ENCODE measurements at places on chromosomes 16 and 17. TPM values are rescaled to one million over a fixed set of nuclear protein-coding genes. Genes with fewer than 3 reads are reported as not detected.

- no peak for DNase-seq
Observed at GRCh38 chr16:17571499-17572093, 100.8 kb upstream of the XYLT1 start.

DNA sequence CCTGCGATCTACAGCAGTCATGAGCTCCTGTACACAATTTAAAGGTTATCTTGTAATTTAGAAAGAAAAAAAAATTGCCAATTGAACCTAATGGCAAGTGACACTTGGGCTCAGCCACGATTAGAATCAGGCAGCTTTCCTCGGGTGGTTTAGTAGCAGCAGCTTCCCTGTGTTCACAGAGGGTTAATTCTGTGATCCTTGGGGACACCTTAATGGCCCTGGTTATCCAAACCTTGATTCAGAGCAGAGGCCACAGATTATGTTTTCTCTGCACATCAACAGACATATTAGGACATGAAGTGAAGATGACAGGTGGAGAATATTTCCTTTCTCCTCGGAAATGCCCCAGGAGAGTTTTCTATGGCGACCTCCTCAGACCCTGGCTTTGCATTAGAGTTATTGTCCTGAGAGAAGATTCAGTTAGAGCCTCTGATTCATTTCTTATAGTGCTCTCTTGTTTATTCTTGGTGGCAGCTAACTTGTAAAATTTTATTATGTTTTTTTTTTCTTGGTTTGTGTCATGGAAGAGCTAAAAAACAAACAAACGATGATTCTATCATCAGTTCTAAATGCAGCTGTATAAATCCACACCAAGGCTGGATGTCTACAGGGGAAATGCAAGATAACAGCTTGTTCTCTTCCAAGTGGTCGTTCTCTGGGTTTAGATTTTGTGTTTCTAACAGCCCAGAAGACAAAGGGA, 351.2 kb upstream of the DYNLRB2 start:
- no peak for DNase-seq

DNA sequence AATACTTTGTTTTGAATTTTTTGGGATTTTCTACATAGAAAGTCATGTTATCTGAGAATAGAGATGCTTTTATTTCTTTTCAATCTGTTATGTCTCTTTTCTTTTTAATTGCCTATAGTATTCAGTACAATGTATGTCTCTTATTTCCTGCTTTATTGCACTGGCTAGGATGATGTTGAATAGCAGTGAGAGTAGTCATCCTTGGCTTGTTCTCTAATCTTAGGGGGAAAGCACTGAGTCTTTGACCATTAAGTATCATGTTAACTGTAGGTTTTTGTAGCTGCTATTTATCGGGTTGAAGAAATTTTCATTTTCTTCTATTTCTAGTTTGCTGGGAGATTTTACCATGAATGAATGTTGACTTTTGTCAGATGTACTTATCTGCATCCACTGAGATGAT, 10.0 kb upstream of the ABCA3 start:
- DNase-seq = no peak

DNA sequence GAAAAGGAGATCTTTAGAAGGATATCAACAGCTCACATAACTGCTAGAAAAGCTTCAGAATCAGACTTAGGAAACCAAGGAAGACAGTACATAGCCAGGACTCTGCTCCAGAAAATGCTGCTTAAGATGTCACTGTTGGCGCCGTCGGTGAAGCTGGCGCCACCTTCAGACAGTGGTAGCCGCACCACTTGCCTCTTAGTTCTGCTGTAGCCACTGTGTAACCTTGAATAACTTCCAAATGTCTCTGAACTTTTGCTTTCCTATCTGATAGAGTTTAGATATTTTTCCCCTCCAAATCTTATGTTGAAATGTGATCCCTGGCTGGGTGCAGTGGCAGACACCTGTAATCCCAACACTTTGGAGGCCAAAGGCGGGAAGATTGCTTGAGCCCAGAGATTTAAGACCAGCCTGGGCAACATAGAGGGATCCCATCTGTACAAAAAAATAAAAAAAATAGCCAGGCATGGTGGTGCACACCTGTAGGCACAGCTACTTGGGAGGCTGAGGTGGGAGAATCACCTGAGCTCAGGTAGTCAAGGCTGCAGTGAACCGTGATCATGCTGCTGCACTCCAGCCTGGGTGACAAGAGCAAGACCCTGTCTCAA, 6.3 kb upstream of the USP31 start:
- DNase-seq = peak; percentile 18

GRCh38 chr16:1773703-1774447, 941 bp upstream of the MRPS34 start:
- DNase-seq = no peak

DNA sequence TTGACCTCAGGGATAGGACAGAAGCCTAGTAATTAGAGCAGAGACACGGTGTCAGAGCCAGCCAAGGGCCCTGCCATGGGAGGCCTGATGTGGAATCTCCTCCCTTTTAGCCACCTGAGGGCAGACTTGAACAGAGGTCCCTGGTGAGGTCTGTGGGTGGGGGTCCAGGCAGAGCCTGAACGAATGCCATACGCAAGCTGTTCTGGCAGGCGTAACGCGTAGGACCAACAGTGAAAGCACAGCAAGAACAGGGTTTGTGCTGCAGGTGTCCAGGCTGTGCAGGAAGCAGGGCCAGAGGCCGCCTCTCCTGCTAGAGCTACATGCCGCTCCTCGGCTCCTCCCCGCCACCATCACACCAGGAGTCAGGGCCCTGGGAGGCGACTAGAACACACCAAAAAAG, 81.9 kb upstream of the TBX2 start:
- DNase-seq = no peak

DNA sequence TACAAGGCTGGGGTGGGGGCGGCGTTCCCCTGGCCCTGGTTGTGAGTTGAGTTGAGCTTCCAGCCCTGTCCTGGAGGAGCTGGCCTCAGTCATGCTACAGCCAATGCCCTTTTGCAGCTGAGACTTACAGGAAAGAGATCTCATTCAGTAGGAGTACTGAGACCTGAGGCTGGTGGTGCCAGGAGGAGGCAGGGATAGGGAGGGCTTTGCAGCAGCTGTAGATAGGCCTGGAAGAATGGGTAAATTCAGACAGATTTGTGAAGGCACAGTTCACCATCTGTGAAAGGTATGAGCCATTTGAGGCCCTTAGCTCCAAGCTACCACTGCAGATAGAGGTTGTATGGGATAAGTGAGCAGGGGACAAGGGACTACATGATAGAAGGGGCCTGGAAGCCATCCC, 5.6 kb downstream of the STX4 start:
- DNase-seq = no peak

DNA sequence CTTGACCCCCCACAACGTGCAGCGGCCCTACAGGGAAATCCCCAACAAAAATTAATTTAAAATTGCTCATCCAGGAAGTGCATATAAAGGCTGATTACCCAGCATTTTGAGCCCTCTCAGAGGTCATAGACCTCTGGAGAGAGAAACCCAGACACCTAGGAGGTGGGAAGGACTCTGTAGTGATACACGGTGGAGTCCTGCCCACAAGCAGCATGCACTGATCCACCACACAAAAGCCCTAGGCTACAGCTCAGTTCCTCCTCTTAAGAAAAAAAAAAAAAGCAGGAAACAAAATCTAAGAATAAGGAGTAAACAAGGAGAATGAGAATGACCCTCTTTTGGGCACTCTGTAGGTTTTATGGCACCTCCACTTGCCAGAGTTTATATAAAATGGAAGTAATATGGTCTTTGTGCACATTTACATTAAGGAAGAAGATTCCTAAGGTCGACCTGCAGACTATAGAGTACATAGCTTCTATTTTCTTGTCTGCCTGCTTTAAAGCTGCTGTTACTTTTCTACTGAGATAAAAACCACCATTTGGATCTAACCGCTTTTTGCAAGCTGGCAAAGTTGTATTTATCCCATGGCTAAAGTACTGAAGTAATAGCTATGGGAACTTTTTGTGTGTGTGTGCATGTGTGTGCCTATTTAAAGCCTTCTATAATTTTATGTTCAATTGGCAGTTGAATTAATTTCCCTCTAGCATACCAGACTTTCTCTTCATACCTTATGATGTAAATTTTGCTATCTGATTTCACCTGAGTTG, 46.9 kb downstream of the ACSM1 start:
- no peak for DNase-seq

GRCh38 chr17:41178843-41179616, 1.0 kb upstream of the KRTAP4-2 start:
- no peak for DNase-seq

DNA sequence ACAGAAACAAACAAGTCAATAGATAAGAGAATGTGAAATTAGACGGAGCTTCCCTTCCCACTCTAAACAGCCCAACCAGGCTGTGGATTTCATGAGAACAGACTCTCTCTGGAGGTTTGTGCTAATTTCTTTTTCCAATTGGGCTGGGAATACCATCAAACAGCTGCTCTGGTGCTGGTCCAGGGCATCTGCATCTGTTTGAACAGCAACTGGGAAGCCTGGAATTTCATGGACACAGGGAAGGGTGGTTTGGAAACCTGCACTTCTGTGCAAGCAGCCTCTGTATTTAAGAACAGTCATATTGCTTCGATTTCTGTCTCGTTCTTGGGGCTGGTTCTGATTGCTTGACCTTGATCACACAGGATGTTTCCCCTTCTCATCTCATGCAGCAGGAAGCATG, 88.7 kb downstream of the FOXL1 start:
- DNase-seq = no peak

GRCh38 chr16:54719624-54720023, 211.0 kb upstream of the IRX5 start:
- DNase-seq = no peak

DNA sequence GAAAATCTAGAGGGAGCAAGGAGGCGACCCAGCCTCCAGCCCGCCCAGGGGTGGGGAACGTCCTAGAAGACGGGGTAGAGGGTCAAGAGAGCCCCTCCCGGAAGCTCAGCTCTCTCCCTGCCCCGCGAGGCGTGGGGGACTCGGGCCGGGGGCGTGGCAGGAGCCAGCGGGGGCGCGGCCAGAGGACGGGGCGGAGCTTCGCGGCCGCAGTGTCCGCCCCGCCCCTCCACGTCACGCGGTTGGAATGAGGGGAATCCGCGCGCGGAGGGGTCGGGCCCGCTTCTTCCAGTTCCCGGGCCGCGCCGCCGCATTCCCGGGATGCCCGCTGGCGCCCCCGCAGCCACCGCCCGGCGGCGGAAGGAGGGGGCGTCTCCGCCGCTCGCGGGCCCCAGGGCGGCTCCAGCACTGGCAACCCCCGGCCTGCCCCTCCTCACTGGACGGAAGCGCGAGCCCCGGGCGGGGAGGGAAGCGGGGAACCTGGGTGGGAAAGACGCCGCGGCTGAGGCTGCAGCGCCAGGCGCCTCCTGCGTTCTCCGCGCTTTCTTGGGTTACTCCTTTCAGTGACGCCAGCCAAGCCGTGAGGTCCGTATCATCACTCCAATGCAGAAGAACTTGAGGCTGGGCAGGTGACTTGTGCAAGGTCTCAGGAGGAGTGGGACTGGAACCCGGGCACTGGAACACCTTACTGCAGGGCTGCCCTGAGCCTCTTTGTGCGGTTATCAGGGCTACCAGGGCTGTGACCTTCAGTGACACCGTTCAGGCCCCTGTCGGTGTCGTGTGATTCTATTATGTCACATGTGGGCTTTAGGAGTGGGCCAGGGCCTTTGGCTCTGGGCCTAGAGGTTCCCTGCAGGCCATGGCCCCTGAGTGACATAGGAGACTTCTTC, 4.3 kb downstream of the MYO1C start:
- DNase-seq = peak; percentile 58

DNA sequence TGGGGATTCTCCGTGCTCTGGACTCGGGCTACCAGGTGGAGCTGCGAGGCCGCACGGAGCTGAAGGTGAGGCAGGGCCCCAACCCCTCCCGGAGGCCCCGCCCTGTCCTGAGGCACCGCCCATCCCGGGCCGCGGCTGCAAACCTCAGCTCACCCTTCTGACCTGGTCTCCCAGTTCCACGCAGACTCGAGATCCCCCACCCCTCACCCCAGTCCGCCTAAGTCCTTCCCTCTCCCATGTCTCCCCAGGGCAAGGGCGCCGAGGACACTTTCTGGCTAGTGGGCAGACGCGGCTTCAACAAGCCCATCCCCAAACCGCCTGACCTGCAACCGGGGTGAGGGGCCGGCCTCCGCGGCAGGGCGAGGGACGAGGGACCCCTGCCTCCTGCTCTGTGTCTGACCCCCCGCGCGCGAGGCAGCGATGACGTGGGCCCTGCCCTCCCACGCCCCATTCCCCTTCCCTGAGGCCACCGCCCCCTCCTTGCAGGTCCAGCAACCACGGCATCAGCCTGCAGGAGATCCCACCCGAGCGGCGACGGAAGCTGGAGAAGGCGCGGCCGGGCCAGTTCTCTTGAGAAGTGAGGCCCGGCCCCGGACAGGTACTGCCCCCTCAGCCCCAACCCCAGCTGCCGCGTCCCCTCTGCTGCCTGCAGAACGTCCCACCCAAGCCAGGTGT, 13.7 kb downstream of the GUCY2D start:
- DNase-seq = no peak

Gene SLC6A2
- not detected for total RNA-seq

DNA sequence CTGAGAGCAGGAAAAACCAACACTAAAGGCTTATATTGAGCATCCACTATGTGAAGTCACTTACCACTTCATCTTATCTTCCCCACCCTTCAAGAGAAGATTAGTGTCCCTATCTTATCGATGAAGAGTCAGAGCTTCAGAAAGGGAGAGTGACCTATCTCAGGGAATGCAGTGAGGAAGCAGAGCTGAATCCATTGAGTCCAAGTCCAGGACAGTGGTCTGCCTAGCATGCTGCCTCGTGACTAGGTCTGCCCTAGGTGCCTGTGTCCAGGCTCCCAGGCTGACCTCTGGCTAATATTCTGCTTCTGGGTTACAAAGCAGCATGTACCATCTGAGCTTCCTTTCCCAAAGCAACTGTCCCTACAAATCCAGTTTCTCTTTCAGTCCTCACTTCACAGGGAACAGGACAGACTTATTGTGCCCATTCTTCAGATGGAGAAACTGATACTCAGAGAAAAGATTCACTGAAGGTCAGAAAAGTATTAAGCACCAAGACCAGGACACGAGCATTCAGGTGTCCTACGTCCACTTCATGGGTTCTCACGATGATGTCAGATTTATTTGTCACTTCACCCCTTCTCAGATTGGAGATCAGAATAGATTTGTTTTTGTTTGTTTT, 13.3 kb upstream of the FZD2 start:
- no peak for DNase-seq

Gene GDPD3
- total RNA-seq = 27.2 TPM

- DNase-seq = no peak
Observed at GRCh38 chr16:1961651-1962067, 2.3 kb downstream of the NDUFB10 start.

Measured in T-cell (primary cell).